Stimulated activated CD4-positive, alpha-beta T cell treated with anti-CD3 and anti-CD28 coated beads, TNF-alpha, amount 100 ng/mL, for 48 hours (primary cell): ENCODE measurements at places on chromosomes 1 and 21.

- DNase-seq = no peak
Measured at GRCh38 chr1:215131291-215131690, 48.8 kb downstream of the KCNK2 start.

DNA sequence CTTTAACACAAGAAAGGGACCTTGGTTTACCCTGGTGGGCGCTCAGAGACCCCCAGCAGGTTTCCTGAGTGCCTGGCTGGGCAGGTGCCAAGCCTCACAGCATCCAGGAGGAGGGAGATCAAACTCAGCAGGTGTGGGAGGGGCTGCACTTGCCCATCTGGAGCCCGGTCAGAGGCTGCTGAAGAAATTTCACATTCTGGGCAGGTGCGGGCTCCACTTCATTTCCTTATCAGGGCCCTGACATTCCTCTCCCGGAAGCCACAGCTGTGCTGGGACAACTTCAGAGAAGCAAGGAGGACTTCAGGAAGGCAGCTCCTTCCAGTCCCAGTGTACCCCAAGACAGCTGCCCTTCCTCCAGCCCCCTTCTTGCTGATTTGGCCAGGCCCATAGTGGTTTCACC, 82.9 kb downstream of the ITPKB start:
- no peak for DNase-seq

- no peak for DNase-seq
Measured at GRCh38 chr1:162905174-162906158, 44.5 kb upstream of the CCDC190 start.

GRCh38 chr1:230441183-230442029, 15.3 kb upstream of the PGBD5 start:
- DNase-seq = no peak

DNA sequence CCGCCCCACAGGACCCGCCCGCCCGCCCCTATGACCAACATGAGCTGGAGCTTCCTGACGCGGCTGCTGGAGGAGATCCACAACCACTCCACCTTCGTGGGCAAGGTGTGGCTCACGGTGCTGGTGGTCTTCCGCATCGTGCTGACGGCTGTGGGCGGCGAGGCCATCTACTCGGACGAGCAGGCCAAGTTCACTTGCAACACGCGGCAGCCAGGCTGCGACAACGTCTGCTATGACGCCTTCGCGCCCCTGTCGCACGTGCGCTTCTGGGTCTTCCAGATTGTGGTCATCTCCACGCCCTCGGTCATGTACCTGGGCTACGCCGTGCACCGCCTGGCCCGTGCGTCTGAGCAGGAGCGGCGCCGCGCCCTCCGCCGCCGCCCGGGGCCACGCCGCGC, 7.9 kb upstream of the IBA57 start:
- DNase-seq = no peak

DNA sequence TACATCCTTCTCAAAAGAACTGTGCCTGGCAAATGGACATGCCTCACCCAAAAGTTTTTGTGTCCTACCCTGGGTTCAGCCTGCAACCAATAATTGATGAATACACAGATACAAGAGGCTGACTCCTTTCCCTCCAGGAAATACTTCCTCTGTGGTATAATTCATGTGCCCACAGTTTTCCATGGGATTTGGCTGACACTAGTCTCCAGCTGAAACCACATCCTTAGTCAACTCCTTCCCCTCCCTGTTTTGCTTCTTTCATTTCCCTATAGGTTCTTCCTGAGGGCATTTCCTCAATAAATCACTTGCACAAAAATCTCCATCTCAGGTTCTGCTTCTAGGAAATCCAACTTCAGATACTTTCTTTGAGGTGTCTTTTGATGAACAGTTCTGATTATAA, 436.6 kb upstream of the C1orf87 start:
- no peak for DNase-seq

- DNase-seq = no peak
Measured at GRCh38 chr21:44377922-44378645, 24.7 kb downstream of the TRPM2 start.

DNA sequence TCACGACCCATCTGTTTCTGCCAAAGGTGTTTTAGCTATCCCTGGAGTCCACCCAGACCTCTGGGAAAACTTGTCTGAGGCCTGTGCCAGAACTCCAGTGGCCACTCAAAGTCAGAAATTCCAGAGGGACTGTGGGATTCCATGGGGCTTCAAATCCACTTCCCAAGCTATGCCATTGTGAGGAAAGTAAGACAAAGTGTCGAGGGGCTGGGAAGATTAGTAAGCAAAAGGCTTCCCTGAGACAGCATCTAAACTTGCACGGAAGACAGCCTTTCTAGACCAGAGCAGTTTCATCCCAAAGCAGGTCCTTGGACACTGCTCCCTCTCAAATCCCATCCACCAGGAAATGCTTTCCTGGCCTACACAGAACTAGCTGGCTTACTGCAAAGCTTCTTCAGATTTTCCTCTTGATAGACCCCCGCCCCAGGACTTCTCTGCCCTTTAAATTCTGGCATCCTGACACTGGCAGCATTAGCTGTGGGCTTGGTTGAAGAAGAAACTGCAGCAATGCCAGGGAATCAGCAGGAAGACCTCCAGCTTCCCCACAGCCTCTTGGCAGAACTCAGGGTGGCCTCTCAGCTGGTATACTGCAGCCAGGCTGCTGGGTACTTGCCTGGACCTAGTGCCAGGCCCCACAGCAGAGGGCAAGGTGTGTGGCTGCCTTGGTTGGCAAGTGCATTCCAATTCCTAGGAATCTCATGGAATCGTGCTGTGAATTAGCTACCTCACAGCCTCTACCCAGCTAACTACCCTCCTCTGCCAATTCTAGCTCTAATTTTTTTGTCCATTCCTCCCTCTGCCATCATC, 27.3 kb upstream of the LMX1A start:
- DNase-seq = no peak

GRCh38 chr1:182608845-182609610, 4.8 kb upstream of the RGS16 start:
- no peak for DNase-seq

DNA sequence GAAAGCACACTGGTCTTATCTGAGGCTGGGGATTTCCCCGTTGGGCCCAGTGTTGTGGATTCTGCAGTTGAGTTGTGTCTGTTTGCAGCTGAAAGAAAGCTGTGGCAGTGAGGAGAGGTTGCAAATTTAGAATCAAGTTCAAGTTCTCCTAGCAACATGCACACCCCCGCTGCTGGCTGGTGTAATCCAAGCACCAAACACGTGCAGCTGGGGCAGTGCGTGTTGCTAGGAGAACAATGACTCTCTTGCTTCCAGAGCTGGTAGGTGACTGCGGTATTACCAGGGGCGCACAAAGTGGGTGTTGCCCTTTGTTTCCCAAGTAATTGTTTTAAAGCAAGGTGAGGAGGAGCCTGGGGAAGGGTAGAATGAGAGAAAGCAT, 91.5 kb downstream of the IER5 start:
- no peak for DNase-seq

DNA sequence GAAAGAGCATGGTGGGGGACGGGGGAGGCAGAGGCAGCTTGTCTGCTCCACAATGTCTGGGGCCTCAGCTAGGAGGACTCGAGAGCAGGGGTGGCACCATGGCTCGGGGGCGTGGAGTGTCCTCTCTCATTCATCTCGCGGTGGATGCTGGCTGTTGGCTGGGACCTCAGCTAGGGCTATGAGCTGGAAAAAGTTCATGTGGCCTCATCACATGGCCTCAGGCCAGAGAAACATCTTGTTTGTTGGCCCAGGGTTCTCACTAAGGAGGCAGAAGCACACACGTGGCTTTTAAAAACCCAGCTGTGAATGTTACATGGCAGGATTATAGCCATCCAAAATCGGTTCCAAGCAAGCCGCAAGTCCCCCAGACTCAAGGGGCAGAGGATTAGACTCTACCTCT, 6.2 kb upstream of the CENPS start:
- DNase-seq = no peak

GRCh38 chr1:150874455-150875196, 1.8 kb downstream of the ARNT start:
- DNase-seq = no peak

- DNase-seq = no peak
Measured at GRCh38 chr1:227913764-227914721, 33.7 kb downstream of the WNT9A start.

- no peak for DNase-seq
Measured at GRCh38 chr1:91120936-91121335, 99.1 kb upstream of the ZNF644 start.

- no peak for DNase-seq
Measured at GRCh38 chr1:18547460-18547859, 66.7 kb downstream of the KLHDC7A start.

GRCh38 chr1:244112636-244113035, 61.6 kb downstream of the ZBTB18 start:
- no peak for DNase-seq

DNA sequence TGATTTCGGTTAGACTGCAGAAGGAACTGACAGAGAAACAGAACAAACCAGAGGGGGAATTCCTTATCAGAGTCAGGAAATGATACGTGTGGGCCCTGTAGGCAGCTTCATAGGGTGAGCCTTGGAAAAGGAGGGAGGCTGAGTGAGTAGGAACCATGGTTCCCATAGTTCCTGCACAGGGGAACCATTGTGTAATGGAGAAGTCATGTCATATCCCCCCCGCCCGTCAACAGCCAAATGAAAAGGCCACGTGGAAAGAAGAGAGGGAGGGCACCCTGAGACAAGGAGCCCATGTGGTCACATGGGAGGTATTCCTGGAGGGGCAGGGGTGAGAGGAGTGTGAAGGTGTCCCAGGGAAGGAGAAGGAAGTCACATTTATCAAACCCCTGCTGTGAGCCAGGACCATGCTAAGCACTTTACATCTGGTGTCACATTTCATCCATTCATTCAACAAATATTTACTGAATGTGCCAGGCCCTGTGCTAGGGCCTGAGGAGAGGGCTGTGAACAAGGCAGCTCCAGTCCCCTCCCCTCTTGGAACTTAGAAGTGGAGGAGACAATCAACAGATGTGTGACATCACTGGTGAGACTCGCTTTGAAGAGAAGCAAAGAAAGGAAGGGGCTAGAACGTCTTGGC, 15.7 kb upstream of the FGR start:
- DNase-seq = no peak

DNA sequence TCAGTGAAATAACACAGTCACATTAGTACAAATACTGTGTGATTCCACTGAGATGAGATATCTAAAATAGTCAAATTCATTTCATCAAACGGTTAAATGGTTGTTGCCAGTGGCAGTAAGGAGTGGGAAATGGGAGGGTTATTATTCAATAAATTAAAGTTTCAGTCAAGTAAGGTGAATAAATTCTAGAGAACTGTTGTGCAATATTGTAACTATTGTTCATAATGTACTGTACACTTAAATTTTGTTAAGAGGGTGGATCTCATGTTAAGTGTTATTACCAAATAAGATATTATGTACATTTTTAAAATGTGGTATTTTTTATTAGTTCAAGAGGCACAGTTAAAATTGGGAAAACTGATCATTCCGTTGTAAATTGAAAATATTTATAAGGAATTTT, 463.3 kb upstream of the BRINP3 start:
- no peak for DNase-seq

GRCh38 chr1:81424061-81424460, 376.7 kb upstream of the ADGRL2 start:
- no peak for DNase-seq

DNA sequence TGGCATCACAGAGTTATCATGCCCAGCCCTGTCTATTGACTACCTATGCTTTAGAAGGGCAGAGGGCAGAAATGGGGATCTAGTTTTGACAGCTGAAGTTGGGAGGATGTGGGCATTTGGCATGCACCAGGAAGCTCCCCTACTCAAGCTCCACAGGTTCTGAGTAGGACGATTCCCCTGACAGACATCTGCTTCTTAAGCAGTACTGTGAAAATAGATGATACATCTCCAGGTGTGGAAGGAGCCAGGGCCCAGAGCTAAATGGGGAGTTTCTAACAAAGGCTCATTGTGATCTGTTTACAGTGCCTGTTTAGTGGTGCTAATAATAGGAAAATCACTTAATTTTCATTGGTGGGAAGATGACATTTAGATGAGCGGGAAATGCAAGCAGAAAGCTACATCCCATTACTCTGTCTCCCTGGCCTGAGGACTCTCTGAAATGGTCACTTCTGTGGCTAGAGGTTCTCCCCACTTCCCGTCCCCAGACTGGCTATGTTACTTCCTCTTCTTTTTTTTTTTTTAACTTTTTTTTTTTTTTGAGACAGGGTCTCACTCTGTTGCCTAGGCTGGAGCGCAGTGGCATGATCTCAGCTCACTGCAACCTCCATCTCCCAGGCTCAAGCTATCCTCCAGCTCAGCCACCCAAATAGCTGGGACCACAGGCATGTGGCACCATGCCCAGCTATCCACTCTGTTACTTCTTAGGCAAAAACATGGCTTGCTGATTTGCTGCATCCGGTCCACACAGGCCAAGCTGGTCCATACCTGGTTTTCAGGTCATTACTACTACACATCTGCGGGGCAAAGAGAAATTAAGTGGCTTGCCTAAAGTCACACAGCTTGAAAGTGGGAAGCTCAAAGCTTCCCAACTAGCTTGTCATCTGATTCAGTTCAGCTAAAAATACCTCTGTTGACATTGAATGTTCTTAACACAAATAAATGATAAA, 23.2 kb upstream of the CNIH3 start:
- DNase-seq = no peak

- no peak for DNase-seq
Measured at GRCh38 chr1:169570172-169570574, 16.1 kb downstream of the F5 start.

- no peak for DNase-seq
Measured at GRCh38 chr1:14790982-14791381, 192.5 kb downstream of the KAZN start.

GRCh38 chr1:209790286-209791193, 6.2 kb upstream of the C1orf74 start:
- no peak for DNase-seq

DNA sequence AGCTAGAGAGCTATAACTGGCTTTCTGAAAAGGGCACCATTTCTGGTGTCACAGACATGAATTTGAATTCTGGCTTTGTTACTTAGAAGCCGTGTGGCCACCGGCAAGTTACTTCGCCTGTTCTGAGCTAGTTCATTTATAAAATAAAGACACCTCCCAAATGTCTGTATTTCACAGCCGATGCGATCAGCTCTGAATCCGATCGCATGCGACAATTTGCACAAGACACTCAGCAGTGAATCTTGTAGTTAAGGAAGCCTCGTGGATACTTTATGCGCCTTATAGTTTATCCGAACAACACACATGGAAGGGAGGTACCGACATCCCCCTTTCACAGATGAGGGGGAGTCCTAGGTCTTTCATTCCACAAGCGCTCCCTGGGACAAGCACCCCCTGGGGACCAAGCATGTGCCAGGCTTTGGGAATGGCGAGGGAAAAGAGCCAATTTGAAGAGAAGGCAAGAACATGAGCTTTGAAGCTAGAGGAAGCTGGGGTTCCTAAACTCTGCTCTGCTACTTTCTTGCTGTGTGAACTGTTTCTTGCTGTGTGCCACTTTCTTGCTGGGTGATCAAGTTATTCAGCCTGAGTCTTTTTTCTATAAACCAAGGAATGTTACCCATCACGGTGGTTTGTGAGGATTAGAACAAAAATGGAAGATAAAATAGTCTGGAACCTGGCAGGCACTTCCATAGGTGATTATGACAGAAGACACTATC, 3.9 kb downstream of the ID3 start:
- DNase-seq = no peak

DNA sequence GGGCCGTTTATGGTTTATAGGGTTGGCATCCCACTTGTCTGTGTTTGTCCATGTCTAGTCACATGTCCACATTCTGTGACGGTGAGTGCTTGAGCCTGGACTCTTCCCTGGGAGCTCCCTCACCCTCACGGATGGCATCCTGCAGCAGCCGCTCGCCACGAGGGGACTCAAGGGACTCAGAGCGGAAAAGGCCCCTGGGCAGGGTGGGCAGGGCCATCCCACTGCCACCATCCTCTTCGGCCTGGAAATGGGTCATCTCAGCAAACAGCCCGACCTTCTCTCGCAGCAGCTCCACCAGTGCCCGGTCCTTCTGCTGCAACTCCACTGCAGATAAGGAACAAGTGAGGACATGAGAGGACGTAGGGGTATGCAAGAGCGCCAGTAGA, 11.1 kb downstream of the RXFP4 start:
- no peak for DNase-seq
